ENCODE measurements at places on chromosomes 4 and X.

DNA sequence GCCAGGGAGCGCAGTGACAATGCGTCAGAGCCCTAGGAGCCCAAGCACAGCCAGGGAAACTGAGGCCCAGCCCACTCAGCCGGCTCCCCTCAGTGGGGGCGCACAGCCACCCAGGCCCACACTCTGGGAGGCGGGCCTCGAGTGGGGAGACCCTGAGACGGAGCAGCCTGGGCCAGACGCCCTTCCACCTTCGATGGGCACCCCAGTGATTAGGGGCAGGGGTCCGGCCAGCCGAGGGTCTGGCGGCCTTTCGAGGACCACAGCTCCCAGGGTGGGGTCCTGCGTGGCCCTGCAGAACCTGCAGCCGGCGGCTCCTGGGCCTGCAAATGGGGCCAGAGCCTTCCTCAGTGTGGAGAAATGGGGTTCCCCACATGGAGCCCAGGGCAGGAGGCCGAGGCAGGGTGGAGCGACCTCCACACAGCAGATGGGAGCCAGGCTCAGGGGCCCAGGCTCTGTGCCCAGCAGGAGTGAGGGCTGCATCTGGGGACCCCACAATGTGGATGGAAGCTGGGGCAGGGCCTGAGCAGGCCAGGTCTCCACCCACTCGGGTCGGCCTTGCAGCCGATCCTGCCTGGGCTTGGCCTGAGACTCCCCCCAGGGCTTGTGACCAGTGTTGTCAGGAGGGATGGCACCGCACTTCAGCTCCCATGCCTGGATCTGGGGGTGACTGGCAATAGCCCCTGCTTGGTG lies 5.0 kb downstream of the HGFAC start:
- DNase-seq = no peak

DNA sequence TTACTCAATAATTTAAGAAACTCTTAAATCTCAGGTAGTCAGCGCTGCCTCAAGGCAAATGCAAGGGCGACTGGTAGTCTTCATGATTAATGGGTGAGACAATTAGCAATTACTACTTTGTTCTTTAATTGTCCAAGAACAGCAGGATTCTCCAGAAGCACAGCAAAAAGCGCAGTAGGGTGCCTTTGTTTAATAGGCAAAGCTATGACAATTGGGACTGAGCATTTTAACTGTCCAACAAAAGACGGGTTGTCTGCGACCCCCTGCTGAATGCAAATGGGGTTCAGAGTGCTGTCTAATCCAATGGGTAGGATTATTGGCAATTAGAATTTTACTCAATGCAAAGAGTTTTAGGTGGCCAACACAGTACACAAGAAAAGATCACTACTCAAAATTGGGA lies 286.1 kb downstream of the CHIC1 start:
- DNase-seq = no peak

- no peak for DNase-seq
Observed at GRCh38 chr4:60344908-60345307, 855.2 kb upstream of the ADGRL3 start.

GRCh38 chr4:145665773-145666172 lies 14.2 kb upstream of the C4orf51 start:
- no peak for DNase-seq

DNA sequence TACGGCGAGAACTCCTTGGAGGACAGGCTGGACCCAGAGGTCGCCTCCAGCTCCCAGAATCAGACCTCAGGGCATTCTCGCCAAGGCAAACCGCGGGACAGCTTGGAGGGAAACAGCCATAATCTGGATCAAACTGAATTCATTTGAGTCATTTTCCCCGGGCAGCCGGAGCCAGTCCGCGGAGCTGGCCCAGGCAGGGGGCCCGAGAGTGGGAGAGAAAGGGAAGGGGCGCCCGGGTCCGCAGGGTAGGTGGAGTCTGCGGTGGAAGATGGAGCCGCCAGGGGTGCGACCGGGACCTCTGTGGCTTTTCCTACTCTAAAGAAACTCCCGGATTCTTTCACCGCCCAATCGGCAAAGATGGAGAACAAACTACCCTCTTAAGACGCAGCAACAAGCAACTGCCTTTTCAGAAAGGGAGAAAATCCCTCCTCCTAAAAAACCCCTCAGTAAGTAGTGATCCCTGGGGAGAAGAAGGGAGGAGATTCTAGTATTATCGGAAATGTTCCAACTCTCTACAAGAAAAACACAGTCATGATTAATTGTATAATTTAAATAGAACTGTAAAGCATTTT lies 5.2 kb downstream of the NKX3-2 start:
- DNase-seq = no peak

GRCh38 chr4:146134761-146135445 lies 40.6 kb upstream of the LSM6 start:
- DNase-seq = no peak

DNA sequence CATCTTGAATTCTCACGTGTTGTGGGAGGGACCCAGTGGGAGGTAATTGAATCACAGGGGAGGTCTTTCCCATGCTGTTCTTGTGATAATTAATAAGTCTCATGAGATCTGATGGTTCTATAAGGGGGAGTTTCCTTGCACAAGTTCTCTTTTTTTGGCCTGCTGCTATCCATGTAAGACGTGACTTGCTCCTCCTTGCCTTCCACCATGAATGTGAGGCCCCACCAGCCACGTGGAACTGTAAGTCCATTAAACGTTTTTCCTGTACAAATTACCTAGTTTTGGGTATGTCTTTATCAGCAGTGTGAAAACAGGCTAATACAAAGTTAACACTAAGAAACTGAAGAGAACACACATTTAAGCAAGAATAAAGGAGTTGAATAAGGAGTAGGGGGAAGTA lies 16.0 kb downstream of the TBCK start:
- no peak for DNase-seq

DNA sequence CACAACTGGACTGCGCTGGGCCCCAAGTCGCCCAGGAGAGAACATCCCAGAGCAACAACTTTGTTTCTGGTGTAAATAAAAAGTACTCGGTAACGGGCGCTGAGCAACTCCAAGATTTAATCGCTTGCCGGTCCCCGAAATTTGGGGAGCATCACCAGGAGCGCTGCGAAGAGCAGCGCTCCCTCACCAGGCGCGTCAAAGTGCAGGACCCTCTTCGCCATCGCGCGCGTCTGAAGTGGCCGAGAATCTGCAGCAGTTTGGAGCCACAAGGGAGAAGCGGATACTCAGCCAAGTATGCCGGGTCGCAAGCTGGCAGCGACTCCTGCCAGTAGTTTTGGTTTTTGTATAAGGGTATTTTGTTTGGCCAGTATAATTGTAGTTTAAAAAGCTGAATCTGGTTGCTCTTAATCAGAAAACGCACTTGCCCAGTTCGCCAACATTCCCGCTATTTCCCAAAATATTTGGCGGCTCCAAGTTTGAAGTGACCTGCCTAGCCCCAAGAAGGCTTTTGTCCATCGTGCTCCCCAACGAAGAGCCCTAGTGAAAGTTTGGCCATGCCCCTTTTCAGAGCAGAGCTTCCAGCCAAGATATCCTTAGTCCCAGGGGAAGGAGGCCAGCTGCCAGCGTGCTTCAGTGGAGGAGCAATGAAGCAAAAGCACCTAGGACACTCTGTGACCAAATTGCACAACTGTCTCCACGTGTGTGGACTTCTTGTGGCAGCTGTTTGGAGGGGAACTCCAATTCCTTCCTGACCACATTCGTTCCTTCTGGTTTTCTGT lies 557 bp upstream of the KDR start:
- no peak for DNase-seq

DNA sequence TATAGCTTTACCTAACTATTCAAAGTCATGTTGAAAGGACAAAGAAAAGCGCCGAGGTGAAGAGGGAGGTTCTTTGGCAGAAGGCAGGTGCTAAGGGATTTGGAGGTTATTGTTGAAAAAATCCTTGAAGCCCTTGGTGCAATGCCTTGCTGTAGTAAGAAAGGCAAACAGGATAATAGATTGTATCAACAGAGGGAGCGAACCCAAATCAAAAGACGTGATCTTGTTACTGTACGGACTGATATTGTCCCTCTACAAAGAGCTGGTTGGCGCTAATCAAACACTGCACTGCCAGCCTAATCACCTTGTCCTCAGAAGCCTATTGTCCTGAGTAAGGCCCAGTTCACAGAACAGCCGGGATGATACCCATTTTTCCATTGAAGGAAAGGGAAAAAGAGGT lies 182.9 kb downstream of the ZIC3 start:
- no peak for DNase-seq

- no peak for DNase-seq
Observed at GRCh38 chrX:119579414-119579813, 5.1 kb downstream of the UBE2A start.

- no peak for DNase-seq
Observed at GRCh38 chr4:61661960-61662359, 461.8 kb downstream of the ADGRL3 start.

- DNase-seq = no peak
Observed at GRCh38 chrX:44400588-44400987, 57.1 kb upstream of the EFHC2 start.
